ENCODE measurements at places on chromosomes 2 and 18.

DNA sequence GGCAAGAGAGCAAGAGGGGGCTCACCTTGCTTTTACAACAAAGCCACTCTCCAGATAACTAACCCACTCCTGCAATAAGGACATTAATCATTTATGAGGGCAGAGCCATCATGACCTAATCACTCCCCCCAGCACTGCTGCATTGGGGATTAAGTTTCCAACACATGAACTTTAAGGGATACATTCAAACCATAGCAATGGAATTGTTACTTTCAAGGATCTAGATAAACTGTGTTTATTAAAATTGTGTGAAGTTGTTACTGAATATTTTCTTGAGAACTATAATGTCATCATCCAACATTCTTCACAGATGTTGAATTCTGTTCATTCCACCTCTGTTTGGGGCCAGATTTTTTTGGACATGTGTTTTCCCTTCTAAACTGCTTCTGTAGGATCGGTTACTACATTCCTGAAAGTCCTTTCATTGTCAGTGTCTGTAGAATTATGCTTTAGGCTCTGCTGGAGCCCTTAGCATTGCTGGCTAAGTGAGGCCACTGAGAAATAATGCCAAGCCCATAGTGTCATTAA, 50.4 kb downstream of the SPATS2L start:
- DNase-seq: no peak

DNA sequence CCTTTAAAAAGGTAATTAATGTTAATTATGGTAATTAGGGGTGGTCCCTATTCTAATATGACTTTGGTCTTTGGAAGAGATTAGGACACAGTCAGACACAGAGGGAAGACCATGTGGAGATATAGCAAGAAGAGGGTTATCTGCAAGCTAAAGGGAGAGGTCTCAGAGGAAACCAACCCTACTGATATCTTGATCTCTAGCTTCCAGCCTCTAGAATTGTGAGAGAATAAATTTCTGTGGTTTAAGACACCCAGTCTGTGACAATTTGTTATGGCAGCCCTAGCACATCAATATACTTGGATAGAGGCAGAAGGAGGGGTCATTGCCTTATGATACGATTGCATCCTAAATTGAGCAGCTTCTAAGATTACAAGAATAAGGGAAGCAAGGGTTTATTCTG, 21.3 kb upstream of the NT5C1B start:
- DNase-seq: no peak

DNA sequence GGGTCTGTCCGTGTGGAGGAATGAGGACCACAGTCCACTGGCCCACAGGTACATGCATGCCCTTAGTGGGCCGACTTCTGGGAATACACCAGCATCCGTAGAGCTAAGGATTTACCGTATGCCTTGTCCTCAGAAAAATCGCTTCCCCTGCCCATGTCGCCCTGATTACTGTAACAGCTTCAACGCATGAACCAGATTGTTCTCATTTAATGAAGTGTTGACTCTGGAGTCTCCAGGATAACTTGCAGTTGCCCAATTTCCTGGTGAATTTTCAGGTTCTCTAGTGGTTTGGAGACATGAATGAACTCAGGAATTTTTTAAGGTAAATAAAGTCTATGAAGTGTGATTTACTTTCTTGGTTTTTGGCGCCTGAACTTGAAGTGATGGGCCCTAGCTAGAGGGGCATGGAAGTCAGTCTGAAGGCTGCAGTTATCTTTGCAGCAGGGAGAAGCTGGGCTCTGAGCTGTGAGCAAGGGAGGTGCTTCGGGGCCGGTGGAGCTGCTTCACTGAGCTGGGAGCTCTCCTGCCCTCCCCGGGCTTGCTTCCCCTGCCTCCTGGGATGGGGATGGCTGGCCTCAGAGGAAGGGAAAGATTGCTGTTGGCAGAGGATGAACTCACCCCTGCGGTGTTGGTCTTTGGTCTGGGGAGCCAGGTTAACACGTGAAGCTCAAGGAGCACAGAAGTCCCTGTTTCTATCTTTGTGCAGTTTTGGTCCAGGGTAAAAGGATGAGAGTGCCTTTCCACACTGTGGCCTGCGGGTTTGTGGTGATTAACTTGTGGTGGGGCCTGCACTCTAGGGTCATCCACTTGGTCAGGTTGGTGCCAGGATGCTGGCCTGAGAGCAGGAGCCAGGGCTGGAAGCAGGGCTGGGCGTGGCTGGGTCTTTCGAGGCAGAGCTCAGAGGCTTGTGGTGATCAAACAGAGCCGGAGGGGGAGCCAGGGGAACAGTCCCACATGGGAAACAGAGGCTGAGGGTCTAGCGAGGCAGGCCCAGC, 28.1 kb downstream of the TCF7L1 start:
- no peak for DNase-seq

GRCh38 chr18:79572848-79573451, 106.7 kb upstream of the CTDP1 start:
- DNase-seq: no peak

GRCh38 chr18:24669502-24669901, 209.1 kb downstream of the HRH4 start:
- DNase-seq: no peak

DNA sequence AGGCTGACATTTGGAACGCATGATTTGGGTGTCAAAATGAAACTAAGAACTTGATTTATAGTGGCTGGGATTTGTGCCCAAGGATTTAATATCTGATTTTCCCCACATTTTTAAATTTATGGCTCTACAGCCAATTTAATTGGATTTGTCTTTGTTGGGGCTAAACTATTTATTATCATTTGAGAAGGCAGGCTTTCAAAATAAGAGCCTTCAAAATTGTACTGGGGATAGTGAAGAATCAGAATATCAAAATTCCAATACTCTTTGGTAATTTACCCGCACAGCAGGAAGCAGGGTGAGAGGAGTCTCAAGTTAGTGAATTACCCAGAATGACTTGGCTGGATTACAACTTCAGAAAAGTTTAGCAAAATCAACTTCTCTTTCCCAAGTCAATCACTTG, 278.1 kb downstream of the LRATD1 start:
- no peak for DNase-seq

DNA sequence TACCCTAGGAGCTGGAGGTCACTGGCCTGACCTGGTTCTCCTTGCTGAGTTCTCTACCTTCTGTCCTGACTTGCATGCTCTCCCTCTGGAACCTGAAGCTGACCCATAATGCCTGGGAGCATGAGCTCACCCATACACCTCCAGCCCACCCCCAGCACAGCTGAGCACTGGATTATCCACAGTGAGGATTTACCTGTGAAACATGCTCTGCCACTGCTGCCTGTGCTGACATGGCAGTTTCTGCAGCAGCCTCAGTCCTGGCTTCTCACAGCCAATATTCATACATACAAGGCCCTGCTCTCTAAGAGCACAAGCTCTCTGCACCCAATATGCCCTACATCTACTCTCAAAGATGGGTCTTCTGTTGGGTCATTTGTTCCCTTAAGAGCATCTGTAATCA, 5.0 kb downstream of the CXCR2 start:
- DNase-seq: peak; percentile 12

DNA sequence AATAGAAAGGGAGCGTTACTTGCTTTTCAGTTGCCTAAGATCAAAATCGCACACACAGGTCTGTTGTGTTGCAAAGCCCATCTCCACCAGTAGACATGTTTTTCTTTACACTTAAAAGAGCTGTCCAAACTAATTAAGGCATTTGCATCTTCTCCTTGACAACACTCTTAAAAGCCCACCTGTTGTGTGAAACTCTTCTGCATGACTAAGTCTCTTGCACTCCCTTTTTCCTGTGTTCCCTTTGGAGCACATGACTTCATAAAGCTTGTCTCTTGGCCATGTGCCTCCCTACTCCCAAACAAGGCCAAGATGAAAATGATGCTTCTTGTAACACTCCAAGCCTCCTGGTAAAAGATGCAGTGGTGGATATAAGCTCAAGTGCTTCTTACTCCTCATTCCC, 26.1 kb downstream of the PID1 start:
- no peak for DNase-seq

- DNase-seq: no peak
Observed at GRCh38 chr2:235934774-235935484, 233.3 kb downstream of the GBX2 start.

DNA sequence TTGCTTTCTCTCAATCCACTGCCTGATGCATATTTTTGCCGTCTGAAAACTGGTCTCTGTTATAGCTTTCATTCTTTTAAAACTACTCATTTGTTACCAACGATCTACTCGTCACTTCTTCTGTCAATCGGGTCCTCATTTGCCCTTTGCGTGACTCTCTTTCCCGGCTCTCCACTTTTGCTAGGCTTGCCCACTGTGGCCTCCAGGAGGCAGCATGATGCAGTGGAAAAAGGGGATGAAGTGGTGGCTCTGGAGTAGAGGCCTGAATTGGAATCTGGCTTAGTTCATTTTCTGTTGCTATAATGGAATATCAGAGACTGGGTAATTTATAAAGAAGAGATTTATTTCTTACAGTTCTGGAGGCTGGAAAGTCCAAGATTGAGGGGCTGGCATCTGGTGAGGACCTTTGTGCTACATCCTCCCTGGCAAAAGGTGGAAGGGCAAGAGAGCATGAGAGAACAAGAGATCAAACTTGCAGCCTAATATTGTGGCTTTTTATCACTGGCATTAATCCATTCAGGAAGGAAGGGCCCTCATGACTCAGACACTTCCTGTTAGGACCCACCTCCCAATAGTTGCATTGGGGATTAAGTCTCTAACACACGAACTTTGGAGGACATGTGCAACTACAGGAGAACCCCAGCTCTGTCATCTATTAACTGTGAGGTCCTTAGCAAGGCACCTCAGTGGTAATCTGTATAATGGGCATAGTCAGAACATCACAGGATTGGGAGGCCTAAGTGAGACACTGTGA, 15.4 kb downstream of the GDF7 start:
- DNase-seq: no peak

DNA sequence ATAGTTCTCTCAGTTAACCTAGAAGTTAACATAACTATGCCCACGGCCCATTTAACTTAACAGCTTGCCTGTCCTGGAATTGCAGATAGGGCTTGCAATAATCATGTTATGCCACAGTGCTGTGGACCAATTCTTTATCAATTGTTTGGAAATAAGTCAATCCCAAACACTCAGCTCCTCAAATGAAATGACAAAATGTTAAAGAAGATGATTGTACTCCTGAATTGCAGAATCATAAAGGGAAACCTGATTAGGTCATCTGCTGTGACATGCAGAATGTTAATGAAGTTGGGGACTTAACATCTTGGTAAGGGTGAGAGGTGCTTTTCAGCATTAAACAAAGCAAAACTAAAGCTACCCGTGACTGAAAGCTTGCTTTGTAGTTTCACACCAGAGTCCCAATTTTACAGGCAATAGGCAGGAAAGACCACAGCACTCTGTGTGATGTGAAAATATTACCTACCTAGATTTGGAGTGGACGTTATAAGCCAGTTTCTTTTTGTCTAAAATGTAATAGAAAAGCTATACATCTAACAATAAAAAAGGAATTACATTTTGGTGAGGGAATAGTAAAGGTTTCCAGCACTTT, 364.0 kb downstream of the GPD2 start:
- no peak for DNase-seq

GRCh38 chr2:196215376-196215775, 44.0 kb upstream of the STK17B start:
- no peak for DNase-seq

DNA sequence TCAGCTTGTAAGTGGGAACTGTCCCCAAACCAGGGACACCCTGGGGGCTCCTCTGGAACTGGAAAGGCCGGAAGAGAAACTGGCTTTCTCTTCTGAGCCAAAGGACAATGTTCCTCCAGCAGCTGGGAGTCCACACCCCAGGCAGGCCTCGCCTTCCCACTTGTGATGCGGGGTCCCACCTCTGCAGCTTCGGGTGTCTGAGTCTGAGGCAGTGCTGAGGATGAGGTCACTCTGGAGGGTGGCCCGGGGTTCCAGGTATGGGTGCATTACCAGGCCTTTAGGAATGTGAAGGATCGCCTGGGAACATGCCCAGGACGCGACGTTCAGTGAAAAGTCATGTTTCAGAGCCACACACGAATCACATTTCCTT, 18.2 kb upstream of the BOK start:
- no peak for DNase-seq

- no peak for DNase-seq
Observed at GRCh38 chr18:80147037-80147417, 38.0 kb downstream of the ADNP2 start.

GRCh38 chr18:76432970-76433767, 61.9 kb downstream of the ZNF516 start:
- no peak for DNase-seq

DNA sequence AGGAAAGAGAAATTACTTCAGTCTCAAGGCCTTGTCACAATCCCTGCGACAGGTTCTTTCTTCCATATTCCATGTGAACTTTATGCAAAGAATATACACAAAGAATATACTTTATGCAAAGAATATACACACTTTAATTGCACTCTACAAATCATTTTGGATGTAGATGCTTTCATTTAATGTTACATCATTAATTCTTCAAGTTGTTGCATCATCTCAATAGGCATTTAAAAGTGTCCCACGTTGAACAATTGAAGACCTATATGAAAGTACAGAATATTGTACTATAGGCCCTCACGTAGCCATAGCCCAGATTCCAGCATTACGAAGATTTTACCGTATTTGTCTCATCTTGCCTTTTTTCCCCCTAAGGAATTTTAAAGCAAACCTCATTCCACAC, 33.1 kb upstream of the MAL start:
- DNase-seq: no peak

- DNase-seq: no peak
Observed at GRCh38 chr2:1238598-1239138, 174.6 kb upstream of the TPO start.

- no peak for DNase-seq
Observed at GRCh38 chr2:109331081-109331480, 202.1 kb downstream of the SH3RF3 start.

DNA sequence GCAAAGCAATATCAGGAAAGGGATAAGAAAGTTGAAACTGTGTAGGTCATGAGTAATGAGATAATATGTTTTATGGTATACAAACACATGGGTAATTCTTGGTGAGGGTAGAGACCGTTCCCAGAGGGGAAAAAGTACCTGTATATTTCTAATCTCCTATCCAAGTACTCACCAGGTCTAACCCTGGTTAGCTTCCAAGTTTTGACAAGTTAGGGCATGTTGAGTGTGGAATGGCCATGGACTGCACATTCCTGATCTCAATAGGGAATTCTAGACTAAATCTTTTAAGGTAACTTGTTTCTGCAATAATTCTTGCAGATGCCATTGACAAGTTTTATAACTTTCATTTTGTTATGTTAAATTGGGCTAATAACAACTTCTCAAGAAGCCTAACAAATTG, 216.6 kb downstream of the SPAG16 start:
- DNase-seq: no peak

DNA sequence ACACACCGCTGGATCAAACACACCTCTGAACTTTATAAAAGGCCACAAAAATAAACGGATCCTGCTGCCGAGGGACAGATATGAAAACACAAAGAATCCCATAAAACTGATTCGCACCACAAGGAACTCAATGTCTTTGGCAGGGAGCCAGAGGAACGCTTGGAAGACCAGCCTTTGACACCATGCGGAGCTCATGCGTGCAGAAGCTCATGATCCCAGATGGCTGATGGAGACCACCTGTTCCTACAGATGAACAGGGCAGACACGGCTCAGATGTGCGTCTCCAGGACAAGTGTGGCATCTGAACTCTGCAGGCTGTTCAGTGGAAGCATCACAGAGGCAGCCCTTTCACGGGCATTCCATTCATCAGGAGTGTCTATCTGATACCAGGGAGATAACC, 24.9 kb downstream of the COPS9 start:
- DNase-seq: no peak

- DNase-seq: no peak
Observed at GRCh38 chr2:135728064-135728743, 13.5 kb upstream of the UBXN4 start.

All from RPMI8226 (cell line).